Hematopoietic multipotent progenitor cell treated with erythropoietin and hydrocortisone succinate and interleukin-3 and kit ligand, for 8 days (in vitro differentiated cells): ENCODE measurements at places on chromosomes 5 and 9.

GRCh38 chr9:106074006-106074405, 379.7 kb downstream of the TMEM38B start:
- no peak for DNase-seq

- DNase-seq = no peak
Measured at GRCh38 chr9:22237497-22238363, 208.9 kb upstream of the DMRTA1 start.

DNA sequence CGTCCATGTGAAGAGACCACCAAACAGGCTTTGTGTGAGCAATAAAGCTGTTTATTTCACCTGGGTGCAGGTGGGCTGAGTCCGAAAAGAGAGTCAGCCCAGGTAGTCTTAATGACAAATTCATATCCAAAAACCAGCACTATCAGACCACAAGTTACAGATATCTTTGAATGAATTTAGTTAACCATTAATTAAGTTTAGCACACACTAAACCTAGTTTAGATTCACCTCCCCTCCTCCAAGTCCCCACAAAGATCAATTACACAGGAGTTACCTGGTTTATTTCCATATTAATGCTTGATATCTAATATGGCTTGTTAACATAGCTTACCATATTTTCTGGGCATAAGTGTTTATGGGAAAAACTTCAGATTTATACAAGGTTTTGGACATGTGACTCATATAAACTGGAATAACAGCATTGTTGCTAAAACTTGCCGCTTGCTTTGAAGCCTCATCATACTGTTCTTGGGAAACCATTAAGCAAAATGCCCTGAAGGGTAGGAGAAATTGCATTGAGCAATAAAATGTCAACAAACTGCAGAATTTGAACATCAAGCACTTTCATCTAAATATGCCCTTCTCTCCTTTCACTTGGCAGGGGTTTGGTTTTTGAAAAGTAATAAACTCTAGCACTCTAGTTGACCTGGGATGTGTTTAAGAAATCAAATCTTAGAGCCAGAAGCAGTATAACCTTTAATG, 166.9 kb downstream of the SNCAIP start:
- DNase-seq = no peak

GRCh38 chr5:35557199-35557598, 60.5 kb upstream of the SPEF2 start:
- DNase-seq = no peak

- no peak for DNase-seq
Measured at GRCh38 chr5:136021016-136021405, 7.8 kb upstream of the TGFBI start.

DNA sequence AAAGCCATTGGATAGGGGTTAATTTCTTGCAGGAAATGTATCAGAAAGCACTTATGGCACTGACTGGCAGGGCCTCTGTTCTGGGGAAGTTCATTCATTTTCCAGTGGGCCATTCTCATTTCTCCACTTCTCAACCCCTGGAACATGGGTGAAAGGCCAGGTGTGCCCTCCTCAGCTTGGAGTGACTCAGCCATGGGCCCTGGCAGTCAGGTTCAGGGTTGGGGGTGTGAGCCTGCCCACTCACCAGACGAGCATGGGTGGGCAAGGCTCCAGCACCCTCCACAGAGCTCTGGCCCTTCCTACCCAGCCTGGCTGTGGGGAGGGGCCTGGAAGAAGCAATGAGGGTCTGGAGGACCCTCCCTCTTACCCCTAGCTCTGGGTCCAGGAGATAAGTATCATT, 174.4 kb downstream of the HSPA4 start:
- no peak for DNase-seq

DNA sequence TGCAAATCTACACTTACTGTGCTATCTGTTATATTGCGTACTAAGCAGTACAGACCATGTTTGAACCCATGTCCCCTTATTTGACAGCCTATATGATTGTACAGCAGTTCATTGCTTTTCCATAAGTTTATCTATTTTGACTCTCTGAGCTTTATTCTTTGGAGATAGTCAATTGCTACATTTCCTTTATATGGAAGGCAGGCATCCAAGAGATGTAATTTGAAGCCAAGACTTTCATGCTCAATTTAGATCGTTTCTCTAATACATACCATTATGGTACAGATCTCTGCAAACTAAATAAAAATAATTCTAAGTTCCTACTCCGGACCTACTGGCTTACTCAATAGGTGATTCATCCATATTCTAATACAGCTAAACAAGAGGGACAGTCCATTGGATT, 424.8 kb downstream of the TMEM38B start:
- no peak for DNase-seq

DNA sequence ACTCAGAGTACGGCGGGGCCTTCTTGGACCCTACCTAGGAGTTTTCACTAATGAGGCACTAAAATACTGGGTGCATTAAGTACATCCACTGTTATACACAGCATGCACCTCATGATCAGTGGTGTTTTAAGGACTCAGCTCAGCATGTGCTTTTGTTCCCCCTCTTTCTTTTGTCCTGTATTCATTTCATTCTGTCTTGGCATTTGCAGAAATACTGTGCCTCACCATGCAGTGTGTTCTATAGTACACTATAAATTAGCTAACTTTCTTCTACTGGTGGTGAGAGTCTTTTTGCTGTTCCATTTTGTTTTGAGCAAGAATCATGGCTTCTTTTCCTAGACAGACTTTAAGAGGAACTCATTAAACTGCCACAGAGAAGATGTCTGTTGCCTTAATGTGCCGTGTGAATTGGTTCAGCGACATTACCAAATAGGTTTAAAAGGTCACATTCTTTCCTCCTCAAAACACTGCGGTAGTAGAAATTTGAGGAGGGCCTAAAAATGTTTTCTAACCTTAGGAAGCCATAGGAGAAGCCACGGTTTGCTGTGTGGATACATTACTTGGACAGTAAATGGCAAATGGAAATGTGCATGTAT, 276.6 kb downstream of the MAST4 start:
- DNase-seq = no peak

DNA sequence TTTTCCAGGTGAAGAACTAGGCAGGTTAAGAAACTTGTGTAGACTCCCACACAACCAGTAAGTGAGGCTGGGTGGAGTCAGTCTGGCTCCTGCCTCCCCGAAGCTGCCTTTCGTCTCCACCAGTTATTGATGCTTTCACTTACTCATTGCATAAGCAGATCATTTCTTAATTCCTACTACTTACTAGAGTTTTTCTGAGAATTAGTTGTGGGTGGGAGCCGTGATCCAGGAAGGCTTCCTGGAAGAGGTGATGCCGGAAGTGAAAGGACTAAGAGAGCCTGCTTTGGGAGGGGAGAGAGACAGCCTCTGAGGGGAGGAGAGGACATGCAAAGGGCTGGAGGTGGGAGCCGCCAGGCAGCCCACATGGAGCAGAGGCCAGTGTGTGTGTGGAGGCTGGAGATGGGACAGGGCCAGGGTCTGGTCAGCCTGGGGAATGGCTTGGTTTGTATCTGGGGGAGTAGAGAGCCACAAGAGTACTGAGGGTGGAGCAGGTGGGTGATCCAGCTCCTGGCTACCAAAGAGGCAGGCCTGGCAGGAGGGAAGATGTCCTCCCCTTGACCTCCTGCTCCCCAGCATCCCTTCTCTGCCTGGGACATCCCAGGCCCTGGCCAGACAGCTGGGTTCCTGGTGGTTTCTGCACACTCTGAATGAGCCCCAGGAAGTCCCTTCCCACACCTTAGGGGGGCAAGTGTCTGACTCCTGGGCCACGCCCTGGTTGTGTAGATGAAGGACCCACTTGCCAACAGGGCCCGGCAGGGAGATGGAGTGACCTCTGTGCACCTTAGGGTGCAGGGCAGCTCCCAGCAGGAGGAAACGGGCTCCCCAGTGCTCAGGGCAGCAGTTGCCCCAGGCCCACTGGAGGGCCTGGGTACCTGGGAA, 12.2 kb upstream of the CARD19 start:
- no peak for DNase-seq

- DNase-seq = no peak
Measured at GRCh38 chr5:160134332-160134731, 15.1 kb upstream of the PWWP2A start.

- DNase-seq = peak; percentile 86
Measured at GRCh38 chr9:137236238-137236935, 4.7 kb upstream of the TUBB4B start.

DNA sequence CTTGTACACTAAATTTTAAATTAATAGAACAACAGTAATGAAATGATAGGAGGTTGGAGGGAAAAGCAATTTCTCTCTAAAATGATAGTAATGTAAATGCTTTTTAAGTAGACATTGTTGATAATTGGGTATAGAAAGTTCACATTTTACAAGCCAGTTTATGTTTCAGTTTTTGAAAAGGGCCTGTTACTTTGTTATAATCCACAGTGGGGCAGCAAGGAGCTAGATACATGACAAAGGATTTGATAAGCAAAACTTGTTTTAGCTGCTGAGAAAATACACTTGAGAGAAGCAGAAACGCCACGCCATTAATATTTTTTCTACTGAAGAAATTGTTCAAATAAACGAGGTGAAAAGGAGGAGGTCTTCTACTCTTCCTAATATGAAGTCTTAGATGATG, 30.2 kb downstream of the SREK1 start:
- DNase-seq = peak; percentile 40
